Activated T-cell treated with anti-CD3 and anti-CD28 coated beads for 4 hours (primary cell): ENCODE measurements at places on chromosomes 6 and 20.

DNA sequence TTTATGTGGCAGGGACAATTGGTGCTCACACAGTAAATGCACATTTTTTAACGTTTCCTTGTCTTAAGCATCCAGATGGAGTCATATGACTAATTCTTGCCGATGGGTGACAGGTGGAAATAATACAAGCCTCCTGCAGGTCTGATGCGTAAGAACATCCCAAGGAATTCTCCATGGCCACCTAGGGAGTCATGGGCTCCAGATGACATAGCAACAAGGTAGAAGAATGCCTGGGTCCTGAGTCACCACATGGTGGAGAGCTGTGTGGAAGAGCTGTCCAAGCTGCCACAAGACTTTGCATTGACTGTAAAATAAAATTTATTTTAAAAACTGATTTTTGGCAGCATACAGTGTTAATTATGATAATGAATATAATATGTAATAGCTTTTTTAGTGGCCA lies 77.0 kb upstream of the MAP3K7 start:
- DNase-seq = no peak

DNA sequence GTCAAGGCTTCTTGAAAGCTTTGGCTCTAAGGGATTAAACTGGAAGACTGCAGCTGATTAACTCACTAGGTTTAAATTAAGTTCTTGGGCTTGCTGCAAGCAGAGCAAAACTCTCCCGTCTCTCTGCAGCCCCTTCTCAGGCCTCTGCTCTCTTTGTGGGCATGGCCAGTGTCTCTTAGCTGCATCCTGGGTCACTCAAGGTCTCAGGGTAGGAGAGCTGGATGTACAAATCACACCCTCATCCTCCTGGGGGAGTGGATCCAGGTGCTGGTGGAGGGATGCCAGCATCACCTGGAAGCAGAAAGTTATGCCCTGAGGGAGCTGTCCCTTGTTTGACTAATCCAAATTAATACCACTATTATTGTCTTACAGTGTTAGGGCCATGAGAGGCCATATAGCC lies 35.8 kb downstream of the GCM1 start:
- no peak for DNase-seq

DNA sequence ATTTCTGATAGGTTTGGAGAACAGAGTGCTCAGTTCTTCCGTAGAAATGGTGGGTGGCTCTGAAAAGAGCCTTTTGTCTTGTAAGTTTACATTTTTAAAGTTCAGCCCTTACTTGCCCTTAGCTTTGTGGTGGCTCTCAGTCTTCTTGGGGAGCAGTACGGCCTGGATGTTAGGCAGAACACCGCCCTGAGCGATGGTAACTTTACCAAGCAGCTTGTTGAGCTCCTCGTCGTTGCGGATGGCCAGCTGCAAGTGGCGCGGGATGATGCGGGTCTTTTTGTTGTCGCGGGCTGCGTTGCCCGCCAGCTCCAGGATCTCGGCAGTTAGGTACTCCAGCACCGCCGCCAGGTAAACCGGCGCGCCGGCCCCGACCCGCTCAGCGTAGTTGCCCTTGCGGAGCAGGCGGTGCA lies 19.5 kb downstream of the OR2B2 start:
- DNase-seq = no peak

DNA sequence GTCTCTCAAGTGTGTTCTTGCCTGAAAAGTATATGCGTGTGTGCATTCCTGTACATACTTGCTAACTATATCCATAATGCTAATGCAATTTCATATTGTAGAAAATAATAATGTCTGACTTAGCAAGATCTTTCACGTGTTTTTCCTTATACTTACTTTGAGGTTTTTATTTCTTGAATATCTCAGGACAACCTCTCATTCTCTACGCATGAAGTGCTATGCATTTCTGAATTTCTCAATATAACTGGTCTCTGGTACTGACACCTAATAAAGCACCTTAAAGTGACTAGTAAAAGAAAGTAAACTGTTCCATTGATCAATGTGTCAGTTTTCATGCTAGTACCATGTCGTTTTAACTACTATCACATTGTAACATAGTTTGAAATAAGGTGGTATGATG lies 589.9 kb upstream of the ADGRB3 start:
- no peak for DNase-seq

DNA sequence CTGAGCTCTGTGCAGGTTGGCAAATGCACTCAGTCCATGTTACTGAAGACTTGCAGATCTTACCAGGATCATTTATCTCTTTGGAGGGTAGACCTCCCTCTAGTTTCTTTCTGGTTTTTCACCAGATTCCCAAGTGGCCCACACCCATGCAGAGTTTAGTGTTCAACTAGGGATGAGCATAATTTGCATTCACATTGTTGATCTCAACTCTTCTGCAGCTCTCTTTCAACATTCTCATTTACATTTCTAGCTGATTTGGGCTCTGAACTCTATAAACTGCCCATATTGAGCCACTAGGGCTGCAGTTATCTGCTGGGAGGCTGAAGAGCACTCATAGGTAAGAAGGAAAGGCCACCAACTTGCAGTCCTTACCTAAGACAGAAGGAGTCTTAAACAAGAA lies 17.9 kb upstream of the HLA-C start:
- DNase-seq = no peak

- no peak for DNase-seq
Observed at GRCh38 chr6:46412662-46413061, 78.6 kb downstream of the RCAN2 start.

DNA sequence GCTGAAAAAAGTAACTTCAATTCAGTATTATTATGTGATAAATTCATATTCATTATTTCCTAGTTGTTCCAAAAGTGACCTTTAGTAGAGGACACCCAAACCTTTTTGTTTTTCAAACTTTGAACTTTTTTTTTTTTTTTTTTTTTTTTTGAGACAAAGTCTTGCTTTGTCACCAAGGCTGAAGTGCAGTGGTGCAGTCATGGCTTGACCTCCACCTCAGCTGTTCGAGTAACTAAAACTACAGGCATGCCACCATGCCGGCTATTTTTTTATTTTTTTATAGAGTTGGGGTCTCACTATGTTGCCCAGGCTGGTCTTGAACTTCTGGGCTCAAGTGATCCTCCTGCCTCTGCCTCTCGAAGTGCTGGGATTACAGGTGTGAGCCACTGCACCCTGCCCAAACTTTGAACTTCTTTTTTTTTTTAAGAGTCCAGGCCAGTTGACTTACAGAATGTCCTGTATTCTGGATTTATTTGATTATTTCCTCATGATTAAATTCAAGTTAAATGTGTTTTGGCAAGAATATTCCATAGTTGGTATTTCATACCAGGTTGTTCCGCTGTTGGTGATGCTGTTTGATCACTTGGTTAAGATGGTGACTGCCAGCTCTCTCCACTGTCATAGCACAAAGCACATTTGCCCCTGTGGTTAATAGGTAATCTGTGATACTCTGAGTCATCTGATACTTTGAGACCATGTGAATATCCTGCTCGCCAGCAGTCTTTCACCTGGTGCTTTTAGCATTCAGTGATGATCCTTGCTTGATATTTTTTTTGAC lies 48.0 kb downstream of the VAPB start:
- DNase-seq = no peak

DNA sequence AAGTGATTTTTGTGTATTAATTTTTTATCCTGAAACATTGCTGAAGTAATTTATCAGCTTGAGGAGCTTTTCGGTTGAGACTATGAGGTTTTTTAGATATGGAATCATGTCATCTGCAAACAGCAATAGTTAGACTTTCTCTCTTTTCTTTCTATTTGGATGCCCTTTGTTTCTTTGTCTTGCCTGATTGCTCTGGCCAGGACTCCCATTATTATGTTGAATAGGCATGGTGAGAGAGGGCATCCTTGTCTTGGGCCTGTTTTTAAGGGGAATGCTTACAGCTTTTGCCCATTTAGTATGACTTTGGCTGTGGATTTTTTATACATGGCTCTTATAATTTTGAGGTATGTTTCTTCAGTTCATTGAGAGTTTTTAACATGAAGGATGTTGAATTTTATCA lies 207.6 kb upstream of the DEFB112 start:
- no peak for DNase-seq

- no peak for DNase-seq
Observed at GRCh38 chr6:146191166-146191565, 162.3 kb downstream of the GRM1 start.

- no peak for DNase-seq
Observed at GRCh38 chr6:8057263-8057662, 6.9 kb downstream of the BLOC1S5 start.

DNA sequence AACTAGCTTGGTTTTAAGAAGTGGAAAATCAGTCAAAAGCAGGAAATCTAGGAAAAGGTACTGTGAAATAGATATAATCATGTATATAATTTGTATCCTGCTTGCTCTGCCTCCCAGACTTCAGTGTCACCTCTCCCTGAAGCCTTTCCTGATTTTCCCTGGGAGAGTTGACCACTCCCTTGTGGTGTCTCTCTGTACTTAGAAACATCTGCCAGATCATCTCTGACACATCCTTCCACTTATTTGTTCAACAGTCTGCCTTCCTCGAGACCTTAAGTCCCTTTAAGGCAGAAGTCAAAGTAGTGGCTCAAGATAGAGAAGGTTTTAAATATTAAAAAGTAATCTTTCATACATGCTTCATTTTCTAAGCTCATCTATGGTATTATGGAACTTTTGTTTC lies 236.5 kb downstream of the CDKAL1 start:
- DNase-seq = no peak

- no peak for DNase-seq
Observed at GRCh38 chr6:170202416-170203135, 88.3 kb downstream of the DLL1 start.

- no peak for DNase-seq
Observed at GRCh38 chr6:5326022-5326641, 64.8 kb downstream of the FARS2 start.

DNA sequence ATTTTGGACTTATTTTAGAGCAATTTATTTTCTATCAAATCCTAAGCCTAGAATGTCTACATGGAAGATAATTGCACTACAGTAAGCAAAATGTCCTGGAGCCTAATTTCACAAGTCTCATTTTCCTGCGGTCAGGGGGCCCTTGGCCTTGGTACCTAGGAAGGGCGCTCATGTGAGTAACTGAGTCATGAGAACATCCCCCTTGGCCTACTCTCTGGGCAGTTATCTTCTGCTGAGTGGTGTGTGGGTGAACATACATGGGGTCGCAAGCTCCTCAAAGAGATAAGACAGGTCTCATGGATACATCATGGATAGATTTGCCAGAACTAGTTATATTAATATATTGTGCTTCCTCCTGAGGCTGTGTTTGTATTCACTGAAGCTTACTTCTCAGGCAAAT lies 211.2 kb upstream of the MARCKS start:
- DNase-seq = no peak

- no peak for DNase-seq
Observed at GRCh38 chr6:168440520-168441433, at the start of gene SMOC2. TSS of gene SMOC2 (plus strand) at chr6:168441184. CDS start at chr6:168441371, 187 bp downstream.

GRCh38 chr6:150260931-150261330 lies 107.9 kb upstream of the IYD start:
- no peak for DNase-seq
